SIG-M5 (cell line): ENCODE measurements at places on chromosomes 11 and 22.

GRCh38 chr11:20089367-20089766 is 70.9 kb downstream of the DBX1 start:
- no peak for DNase-seq

- no peak for DNase-seq
These were observed 22.9 kb downstream of the TUB start for GRCh38 chr11:8103909-8104308.

DNA sequence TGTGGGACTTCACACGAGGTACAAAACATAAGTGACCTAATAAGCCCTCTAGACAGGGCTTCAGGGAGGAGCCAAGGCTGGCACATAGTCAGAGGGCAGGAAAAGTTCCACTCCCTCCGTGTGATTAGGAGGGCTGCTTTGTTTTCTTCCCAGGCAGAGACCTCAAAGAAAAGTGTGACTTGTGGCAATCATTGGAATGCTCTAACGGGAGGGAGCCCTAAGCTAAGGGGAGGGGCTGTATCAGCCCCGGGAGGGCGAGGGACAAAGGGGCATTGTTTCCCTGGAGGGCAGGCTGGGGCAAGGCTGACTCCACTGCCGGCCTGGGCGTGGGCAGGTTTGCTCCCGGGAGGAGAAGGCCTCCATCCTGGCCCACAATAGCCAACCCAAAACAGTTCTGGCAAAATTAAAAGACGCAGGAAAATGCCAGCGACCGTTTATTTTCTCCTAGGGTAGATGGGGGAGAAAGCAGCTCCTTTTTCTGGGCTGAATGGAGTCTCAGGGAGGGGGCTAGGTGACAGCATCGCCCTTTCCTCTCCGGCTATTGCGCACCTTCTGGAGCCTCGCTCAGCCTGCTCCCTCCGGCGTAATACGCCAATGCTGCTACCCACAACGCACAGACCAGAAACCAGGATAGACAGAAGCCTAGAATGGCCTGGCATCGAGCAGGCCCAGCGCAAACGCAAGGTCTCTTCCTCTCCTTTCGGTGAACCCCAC is 60.2 kb downstream of the ENDOD1 start:
- DNase-seq = no peak

GRCh38 chr11:102464859-102465500 is 12.4 kb upstream of the TMEM123 start:
- no peak for DNase-seq

DNA sequence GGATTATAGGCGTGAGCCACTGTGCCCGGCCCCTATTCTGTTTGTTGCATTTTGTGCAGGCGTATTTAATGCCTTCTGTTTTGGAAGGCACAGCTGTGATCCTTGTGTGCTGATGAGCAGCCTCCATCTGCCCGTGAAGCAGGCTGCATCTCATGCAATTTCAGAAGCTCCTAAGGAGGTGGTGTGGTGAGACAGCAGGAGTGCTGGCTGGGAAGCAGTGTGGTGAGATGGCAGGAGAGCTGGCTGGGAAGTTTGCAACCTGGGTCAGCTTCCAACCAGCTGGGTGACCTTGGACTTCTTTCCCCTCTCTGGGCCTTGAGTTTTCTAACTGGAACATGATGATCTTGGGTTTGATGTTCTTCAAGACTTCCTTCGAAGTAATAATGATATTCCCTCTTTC is 525.1 kb downstream of the TBC1D22A start:
- DNase-seq = no peak

GRCh38 chr11:2300290-2300935 is 1.3 kb downstream of the C11orf21 start:
- no peak for DNase-seq

DNA sequence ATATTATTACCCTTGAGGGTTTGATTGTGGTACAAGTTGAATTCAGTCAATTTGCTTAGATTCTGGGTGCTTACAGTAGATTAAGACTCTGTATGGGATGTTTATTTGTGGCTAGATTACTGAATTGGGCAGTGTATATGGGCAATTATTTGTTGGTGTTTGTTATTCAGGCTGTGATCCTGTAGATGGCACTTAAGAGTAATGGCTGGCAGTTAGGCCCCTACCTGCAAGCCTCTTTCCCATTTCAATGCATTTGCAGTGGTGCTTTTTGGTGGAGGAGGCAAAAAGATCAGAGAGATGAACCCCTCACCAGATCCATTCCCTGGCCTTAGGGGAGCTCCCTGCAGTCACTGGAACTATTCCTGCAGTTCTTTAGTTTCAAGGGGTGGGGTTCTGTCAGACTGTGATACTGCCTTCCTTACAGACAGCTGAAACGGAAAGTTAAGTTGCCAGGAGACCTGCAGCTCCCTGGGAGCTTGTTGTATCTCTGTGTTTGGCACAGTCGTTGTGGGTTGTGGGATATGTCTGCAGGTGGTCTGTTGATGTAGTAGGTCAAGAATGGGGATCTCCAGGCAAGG is 199.5 kb downstream of the AASDHPPT start:
- DNase-seq = no peak

- no peak for DNase-seq
These were observed 106.0 kb upstream of the CD44 start for GRCh38 chr11:35033011-35033410.

- no peak for DNase-seq
These were observed 324.4 kb upstream of the B3GAT1 start for GRCh38 chr11:134736251-134736947.

DNA sequence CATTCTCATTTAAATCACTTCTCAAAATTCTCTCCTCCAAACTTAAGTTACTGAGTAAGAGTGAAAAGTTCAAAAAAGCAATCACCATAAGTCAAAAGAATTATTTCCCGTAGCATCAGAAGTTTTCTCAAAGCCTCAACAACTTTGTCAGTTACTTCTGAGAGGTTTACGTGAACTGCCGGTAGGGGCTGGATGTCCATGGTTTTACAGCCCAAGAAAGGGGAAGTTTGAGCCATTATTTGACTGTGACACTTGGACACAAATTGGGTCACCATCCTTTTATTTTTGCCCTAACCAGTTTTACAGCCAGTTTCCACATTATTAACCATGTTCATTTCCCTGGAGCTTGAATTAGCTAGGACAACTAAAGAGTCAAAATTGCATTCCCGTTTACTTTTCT is 7.5 kb downstream of the POU2AF3 start:
- DNase-seq = no peak

DNA sequence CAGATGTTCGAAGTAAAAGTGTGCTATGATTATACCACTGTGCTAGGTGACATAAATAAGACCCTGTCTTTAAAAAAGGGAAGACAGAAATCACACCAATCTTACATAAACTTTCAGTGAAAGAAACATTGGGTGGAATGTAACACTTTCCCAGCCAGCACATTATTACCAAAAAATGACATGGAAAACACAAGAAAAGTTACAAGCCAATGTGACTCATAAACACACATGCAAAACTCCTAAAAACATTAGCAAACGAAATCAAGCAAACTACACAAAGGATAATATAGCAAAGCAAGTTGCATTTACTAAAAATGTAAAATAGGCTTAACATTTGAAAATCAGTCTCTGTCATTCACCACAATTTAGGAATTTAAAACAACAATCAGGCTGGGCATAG is 47.0 kb downstream of the SBF2 start:
- DNase-seq = no peak

DNA sequence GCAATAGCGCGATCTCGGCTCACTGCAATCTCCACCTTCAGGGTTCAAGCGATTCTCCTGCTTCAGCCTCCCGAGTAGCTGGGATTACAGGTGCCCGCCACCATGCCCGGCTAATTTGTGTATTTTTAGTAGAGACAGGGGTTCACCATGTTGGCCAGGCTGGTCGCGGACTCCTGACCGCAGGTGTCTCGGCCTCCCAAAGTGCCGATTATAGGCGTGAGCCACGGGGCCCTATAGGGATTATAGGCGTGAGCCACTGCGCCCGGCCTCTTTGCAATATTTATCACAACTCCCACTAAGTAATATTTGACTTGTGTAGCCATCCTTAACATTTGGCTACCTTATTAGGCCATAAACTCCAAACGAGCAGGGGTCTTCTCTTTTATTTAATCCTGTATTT is 879 bp upstream of the CUL5 start:
- no peak for DNase-seq

DNA sequence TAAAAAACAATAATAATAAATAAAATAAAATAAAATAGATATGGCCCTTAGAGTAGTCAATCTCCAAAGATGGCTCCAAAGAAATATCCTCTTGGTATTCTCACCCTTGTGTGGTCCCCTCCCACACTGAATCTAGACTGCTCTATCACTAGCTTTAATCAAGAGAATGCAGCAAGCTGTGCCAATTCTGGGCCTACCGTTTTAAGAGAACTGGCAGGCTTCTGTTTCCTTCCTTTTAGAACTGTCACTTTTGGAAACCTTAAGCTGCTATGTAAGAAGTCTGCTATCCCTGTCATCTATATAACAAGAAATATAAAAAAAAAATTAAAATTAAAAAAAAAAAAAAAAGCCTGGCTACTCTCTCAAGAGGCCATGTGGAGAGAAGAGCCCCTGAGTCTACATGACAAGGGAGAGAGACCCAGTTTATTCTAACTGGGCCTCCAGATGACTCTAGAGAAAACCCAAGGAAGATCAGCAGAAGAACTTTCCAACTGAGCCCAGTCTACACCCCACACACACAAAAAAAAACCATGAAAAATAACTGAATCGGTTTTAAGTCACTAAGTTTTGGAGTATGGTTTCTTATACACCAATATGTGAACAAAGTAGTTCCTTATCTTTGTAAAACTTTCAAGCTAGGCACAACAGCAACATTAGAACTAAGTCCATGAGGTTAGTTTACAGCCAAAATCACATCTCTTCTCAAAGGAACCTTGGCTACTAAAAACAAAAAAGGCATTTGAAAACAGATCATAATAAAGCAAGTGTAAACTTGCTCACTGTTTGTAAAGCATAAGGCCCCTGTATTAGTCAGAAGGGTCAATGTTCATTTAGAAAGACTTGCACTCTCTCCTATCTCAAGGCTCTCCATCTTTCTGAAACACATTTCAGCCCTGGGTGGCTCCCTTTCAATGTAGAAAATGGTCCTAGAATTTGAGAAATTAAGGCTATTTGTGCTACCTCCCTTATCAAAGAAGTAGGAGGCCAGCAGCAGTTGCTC is 67.3 kb downstream of the AMBRA1 start:
- no peak for DNase-seq

GRCh38 chr11:61198361-61198760 is 5.0 kb upstream of the PGA3 start:
- no peak for DNase-seq
